HS-27A (cell line): ENCODE measurements at places on chromosomes 5 and 9.

- DNase-seq, result no peak
These were observed 34.0 kb downstream of the ZNF618 start for GRCh38 chr9:113910036-113910639.

DNA sequence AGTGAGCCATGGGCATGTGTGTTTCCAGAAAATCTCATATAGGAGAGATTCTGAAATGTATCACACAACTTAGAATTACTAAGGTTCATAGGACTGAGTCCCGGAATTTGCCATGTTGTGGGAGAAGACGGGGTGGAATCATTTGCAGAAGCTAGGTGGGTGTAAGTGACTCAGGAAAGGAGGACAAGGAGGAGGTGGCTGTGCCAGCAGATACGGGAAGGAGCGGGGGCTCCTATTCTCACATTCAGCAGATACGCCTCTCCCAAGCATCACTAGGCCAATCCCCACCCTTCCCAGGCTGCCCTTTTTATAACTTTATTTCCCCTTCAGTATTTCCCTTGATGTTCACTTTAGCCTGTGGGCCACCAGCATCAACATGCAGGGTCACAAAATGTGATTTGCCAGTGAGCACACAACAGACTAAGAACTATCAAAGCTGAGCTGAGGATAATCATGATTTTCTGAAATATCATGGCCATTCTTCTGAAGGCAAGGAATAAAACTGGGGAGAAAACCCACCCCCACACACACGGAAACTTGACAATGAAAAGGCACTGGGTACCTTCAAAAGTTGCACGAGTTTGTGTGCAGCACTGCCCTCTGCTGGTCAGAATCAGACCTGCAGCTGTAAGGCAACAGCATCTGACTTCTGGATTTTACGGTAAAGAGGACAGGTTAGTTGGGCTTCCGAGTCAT, 133.2 kb downstream of the MTX3 start:
- no peak for DNase-seq

GRCh38 chr9:121266906-121267650, 884 bp upstream of the GSN start:
- DNase-seq, result no peak

- DNase-seq, result no peak
These were observed 34.3 kb upstream of the NR3C1 start for GRCh38 chr5:143437666-143438273.

GRCh38 chr5:10317825-10318682, 10.4 kb upstream of the CMBL start:
- no peak for DNase-seq

DNA sequence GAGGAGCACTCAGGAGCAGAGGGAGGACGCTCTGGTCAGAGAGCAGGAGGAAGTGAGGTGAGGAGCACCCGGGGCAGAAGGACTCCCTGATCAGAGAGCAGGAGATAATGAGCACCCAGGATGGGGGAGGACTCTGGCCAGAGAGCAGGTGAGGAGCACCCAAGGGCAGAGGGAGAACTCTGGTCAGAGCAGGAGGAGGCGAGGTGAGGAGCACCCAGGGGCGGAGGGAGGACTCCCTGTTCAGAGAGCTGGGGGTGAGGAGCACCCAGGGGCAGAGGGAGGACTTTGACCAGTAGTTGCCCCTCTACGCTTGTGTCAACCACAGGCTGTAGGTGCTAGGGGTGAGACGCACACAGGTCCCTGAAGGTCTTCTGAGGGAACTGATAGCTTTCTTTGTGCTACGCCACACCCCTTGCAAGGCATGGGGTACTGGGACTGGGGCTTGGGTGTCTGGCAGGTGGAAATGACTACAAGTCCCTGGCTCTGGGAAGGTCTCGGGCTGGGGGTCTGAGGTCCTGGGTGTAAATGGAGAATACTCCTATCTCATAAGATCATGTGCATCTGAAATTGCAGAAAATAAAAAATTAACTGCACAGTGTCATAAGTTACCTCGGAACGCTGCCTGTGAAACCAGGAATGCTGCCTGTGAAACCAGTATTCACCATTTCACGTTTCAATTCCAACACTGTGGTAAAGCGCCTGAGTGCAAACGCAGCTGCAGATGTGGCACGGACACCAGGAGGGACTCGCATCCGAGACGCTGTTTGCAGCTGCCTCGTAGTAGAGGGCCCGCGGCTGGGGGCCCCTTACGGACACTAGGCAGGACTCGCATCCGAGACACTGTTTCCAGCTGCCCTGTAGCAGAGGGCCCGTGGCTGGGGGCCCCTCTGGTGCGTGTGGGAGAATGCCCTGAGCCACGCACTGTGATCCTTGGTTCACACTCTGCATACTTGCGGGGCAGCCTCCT, 27.0 kb upstream of the SLC6A3 start:
- no peak for DNase-seq

DNA sequence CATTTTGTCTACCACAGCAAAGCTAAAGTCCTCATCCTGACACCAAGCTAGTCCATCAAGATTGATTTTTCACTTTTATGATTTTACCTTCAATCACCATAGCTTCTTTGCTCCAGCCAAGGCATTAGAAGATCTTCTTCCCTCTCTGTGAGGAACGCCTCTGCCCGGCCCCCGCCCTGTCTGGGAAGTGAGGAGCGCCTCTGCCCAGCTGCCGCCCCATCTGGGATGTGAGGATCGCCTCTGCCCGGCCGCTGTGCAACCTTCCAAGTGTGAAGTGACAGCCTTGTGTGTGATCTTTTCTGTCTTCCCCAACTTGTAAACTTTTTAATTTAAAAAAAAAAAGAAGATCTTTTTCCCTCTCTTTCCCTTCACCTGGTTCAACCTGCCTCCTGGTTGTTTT, 210.5 kb upstream of the NREP start:
- no peak for DNase-seq

DNA sequence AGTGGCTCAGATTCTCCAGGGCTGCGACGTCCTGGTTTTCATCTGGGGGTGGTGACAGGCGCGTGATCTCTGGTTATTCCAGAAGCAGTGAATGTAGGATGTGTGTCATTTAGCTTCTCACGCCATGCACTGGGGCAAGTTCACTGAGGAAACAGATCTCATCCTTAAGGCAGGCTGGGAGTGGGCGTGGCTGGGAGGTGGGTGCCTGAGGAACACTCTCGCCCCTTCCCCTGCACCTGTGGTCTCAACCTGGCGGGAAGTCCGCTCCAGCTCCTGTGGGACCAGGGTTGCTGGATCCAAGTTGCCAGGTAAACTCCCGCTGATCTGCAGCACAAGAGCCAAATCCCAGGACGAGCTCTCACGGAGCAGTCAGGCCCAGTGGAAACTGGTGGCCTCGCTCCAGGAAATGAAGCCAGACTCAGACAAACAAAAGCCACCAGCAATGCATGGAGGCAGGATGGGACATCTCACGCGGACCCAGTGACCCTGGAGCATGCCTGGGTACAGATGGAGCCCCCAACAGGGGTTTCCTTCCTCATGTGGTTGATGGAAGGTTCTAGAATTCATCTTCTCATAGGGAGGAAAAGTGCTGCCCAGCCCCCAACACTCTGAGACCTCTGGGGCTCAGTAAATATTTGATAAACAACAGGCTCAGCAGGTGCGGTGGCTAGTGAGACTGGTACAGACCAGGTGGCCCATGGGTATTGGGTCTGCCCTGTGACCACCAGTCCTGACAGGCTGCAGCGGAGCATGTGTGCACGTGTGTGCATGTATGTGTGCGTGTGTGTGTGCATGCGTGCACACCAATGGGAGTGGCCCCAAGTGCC, 16.3 kb upstream of the SLC12A7 start:
- DNase-seq, result no peak

- DNase-seq, result no peak
These were observed 400 bp downstream of the HCN1 start for GRCh38 chr5:45695804-45696156.

DNA sequence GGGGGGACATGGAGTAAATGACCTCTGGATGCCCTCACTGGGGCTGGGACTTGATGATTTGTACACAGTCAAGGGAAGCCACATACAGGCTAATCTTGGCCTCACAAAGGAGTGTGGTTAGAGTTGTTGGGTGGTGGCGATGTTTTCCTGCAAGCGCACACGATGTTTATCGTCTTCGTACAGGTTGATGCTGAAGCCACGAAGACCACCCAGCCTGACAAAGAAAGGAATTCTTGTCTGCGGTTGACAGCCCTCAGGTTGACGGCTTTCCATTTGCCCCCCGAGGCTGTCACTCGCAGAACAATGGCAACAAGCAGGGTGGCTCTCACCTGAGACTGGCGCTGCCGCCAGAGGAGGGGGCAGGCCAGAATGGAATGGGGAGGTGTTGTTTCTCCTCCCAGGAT, 14.1 kb upstream of the XPA start:
- no peak for DNase-seq

GRCh38 chr5:33641744-33642505, 201.2 kb downstream of the TARS1 start:
- no peak for DNase-seq

- DNase-seq, result no peak
These were observed 297.8 kb downstream of the CWC27 start for GRCh38 chr5:65066387-65067146.

- DNase-seq, result peak; percentile 9
These were observed 444.6 kb downstream of the ZNF608 start for GRCh38 chr5:124301850-124302249.

- DNase-seq, result no peak
These were observed 99.8 kb downstream of the TAF11L14 start for GRCh38 chr5:17734011-17734410.

GRCh38 chr5:103256178-103256577, 2.4 kb upstream of the MACIR start:
- no peak for DNase-seq

DNA sequence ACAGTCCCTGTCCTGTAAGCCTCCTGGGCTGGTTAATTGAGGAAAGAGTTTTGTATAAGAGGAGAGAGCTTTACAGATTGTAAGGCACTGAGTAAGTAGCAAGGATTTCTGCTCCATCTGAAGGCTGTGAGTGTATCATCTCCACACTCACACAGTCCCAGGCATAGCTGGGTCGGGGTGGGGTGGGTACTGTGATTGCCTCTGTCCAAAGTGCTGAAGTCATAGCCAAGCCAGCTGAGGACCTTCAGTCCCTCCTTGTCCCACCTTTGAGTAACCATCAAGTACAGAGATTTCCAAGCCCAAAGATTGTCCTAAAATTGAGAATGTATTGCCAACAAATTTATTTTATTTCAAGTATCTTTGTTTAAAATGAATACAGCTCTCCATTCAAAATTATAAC, 5.5 kb upstream of the DNAJB5 start:
- no peak for DNase-seq
